ENCODE measurements at places on chromosomes 16 and 17.

- DNase-seq: no peak
Measured at GRCh38 chr16:68238029-68238345, 2.1 kb upstream of the ESRP2 start.

DNA sequence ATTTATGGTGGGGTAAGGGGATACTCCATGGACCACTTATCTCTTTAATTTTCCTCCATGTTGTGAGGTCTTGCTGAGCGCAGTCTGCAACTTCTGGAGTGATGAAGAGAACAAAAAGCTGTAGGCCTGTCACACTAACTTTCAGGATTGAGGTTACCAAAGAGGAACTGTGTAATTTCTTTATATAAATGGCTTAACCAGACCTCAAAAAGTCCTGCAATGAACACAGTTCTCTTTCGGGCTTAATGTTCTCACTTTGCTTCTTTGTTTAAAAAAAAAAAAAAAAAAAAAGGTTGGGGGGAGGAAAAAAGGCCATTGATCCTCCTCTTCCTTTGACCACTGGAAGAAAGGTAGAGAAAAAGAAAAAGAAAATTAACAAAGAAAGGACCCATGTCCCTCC is 86.8 kb upstream of the SOX9 start:
- DNase-seq: no peak

DNA sequence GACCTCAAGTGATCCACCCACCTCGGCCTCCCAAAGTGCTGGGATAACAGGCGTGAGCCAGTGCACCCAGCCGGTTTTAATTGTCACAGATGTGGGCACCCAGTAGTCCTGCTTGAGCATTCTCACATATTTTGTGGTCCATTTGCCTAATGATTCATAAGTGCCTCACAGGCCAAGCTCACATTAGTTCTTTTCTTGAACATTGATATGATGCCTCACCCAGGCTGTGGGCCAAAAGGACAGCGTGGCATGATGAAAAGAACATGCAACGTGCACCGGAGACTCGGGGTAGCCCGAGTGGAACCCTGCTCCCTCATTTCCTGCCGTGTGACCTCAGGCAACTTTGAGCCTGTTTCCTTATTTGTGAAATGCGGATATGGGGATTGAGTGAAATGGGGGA is 181.9 kb downstream of the SNX29 start:
- DNase-seq: no peak

- no peak for DNase-seq
Measured at GRCh38 chr17:43713494-43714162, 45.0 kb downstream of the SOST start.

DNA sequence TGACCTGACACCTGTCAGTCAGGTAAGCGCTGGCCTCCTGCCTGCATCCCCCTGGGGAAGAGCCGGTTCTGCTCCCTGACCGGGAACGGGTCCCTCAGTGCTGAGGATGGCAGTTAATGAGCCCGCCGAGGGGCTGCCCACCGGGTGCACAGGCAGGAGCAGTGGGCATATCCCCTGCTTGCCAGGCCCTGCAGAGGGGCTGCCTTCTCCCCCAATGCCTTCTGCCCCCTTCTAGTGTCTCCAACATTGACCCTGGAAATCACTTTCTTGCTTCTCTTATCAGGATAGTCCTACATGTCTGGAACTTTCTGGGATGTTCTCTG is 388.5 kb downstream of the SEC14L1 start:
- DNase-seq: no peak

Measured in CD4-positive, alpha-beta T cell (primary cell).